ENCODE measurements at places on chromosomes 5 and 9.

- no peak for DNase-seq
Observed at GRCh38 chr9:130158001-130158400, 14.2 kb upstream of the NCS1 start.

DNA sequence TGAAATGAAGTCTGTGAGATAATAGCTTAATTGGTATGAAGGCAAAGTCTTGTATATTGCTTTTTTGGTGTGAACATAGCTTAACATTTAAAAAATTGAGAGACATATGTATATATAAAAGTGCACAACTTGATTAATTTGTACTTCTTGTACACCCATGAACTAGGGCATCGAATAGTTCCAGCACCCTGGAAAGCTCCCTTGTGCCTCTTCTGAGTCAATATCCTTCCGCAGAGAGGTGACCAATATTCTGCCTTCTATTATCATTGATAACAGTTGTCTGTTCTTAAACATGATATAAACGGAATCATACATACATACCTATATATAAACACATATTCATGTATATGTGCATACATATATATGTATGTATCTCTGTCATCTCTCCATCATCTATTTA is 185.4 kb downstream of the PHF2 start:
- DNase-seq, result no peak

DNA sequence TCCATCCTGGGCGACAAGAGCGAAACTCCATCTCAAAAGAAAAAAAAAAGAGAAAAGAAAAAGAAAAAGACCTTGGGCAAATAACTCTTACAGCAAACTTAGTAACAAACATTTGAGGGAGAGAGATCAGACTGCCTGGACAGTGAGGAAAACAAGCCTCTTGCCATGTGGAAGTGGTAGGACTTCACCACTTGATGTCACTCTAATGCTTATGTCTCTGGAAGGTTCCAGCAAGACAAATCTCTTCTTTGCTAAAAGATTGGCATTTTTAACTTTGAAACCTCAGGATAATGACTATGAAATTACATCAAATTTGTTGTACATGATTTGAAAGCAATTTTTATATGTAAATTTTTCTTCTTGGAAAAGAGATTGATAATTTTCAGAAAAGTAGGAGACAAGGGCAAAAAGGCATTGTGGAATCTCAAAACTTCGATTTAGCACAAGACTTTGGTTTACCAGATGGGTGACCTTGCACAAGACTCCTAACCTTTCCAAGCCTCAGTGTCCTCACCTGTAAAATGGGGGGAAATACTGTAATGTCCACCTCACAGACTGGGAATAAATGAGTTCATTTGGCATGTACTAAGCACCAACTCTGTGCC is 5.4 kb downstream of the ACTL7B start:
- no peak for DNase-seq

- DNase-seq, result no peak
Observed at GRCh38 chr9:70561786-70562395, 147.4 kb upstream of the KLF9 start.

GRCh38 chr5:127176769-127177168 is 103.5 kb upstream of the C5orf63 start:
- DNase-seq, result no peak

GRCh38 chr9:128101690-128102089 is 25.8 kb downstream of the PTGES2 start:
- DNase-seq, result no peak

GRCh38 chr5:160175438-160176218 is 53.7 kb upstream of the FABP6 start:
- DNase-seq, result no peak

- no peak for DNase-seq
Observed at GRCh38 chr5:73612799-73613198, 13.2 kb upstream of the ARHGEF28 start.

- DNase-seq, result no peak
Observed at GRCh38 chr5:153050496-153051179, 439.8 kb upstream of the GRIA1 start.

GRCh38 chr5:67052034-67052433 is 144.6 kb downstream of the CD180 start:
- no peak for DNase-seq

GRCh38 chr9:129322022-129322621 is 144.1 kb upstream of the IER5L start:
- no peak for DNase-seq

DNA sequence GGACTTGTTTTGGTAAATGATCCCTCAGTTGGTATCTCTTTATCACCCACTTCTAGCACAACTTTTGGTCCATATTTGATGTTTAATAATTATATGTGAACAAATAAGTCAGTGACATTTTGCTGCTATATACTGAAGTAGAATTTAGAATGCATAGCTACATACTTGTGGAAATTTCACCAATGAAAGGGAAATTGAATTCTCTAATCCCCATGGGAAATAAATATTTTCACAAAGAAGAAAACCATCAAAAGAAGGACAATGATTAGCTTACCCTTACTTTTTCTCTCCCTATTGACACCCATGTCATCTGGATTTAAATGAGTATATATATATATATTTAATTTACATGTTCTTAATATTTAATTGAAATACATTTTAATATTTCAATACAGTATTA is 94.3 kb upstream of the DAB2 start:
- DNase-seq, result no peak

Measured in WERI-Rb-1 (cell line).